ENCODE measurements at places on chromosomes 4 and X. TPM values are rescaled to one million over a fixed set of nuclear protein-coding genes. Genes with fewer than 3 reads are reported as not detected.

DNA sequence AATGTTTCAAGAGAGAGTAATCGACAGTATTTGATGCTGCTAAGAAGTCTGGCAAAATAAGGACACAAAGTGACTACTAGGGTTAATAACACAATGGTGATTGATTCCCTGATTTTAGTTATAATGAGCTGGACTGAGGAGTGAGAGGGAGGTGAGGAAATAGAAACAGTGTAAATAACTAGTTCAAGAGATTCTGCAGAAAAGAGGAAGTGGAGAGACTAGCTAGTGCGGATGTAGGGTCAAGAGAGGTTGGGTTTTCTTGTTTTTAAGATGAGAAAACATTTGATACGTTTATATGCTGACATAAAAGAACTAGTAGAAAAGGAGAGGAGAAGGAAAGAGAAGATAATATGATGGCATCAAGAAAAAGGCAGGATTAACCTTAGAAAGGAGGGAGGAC, 12.2 kb upstream of the TRPC5 start:
- DNase-seq: no peak

- no peak for DNase-seq
Measured at GRCh38 chrX:47133493-47133892, 11.0 kb downstream of the NDUFB11 start.

DNA sequence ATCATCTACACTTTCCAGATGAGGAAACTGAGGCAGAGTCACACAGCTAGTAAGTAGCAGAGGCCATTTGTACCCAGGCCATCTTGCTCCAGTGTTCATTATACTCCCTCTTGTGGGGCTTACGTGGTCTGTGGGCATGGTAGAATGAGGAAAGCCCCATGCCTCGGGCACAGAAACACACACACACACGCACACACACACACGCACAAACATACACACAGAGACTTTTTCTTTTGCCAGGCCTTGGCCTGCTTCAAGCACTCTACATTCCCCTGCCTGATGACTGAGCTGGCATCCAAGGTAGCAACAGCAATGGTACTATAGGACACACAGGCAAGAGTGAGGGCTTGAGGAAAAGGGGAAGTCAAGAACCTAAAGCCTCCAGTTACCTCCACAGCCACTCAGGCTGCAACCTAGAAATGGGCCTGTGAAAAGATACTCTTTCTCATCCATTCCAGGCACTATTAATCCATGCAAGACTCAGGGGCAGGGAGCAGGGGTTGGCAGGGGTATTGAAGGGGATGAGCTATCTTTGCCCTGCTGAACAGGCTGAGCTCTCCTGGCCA, 43.6 kb downstream of the STARD8 start:
- DNase-seq: no peak

DNA sequence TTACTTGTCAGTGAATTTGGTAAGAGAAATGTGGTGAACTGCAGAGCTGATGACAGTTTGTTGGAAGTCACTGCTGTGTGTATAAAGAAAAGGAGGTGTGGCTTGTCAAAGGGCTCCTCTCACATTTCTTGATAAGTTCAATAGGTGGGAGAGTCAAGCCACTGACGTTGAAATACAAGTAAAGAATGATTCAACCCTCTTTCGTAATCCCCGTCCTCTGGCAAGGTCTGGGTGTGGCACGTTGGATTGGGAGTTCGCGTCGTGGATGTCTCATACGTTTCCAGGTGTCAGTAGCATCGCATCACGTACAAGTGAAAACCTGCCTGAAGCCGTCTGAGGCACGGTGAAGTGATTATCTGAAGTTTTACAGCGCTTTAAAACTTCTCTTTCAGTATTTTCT, 76.4 kb downstream of the EGF start:
- no peak for DNase-seq

- no peak for DNase-seq
Measured at GRCh38 chr4:92641409-92641808, 337.6 kb downstream of the GRID2 start.

DNA sequence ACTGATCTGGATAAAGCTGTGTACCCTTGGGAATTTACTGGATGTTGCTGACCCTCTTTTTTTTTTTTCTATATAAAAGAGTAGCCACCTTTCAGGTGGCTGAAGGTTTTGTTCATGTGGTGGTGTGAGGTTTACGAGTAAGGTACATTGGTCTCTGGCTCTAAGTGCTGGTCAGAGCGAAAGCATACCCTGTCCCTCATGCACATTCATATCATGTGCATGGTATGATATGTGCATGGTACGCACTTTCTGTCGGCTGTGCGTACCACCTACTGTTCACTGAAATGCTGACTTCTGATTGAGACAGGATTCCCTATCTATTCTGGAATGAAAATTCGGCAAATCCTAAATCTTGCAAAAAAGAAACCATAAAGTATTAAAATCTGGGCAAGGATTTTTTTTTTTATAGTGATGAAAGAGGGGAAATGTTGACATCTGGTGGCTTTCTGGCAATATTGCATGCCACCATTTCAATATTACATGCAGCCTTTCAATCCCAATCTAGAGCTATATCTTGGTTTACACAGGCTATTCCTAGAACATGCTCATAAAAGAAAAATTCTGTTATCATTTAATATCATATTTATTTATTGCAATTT, 32.8 kb downstream of the FAM149A start:
- no peak for DNase-seq

- no peak for DNase-seq
Measured at GRCh38 chr4:1763550-1764080, 29.5 kb upstream of the FGFR3 start.

GRCh38 chr4:105088110-105088879, 58.4 kb upstream of the TET2 start:
- DNase-seq: no peak

The PNMA3 gene
- 2.2 TPM for total RNA-seq

The CT55 gene
- not detected for total RNA-seq

The WDR17 gene
- 0.44 TPM for total RNA-seq

The SSX1 gene
- not detected for total RNA-seq

The WDR19 gene
- 8.5 TPM for total RNA-seq

The SERPINA7 gene
- total RNA-seq: not detected

All from activated CD8-positive, alpha-beta memory T cell treated with anti-CD3 and anti-CD28 coated beads, Interleukin-2, amount 10 ng/mL, durations not matched to agents 7 days and 5 days (primary cell).